ENCODE measurements at places on chromosomes 6 and 20.

DNA sequence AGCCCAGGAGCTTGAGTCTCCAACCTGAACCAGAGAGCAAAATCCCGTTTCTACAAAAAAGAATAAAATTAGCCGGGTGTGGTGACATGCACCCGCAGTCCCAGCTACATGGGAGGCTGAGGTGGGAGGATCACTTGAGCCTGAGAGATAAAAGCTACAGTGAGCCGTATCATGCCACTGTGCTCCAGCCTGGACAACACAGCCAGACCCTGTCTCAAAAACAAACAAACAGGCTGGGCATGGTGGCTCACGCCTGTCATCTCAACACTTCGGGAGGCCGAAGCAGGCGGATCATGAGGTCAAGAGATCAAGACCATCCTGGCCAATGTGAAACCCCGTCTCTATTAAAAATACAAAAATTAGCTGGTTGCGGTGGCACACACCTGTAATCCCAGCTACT, 11.4 kb upstream of the PTCRA start:
- DNase-seq, result no peak

- DNase-seq, result no peak
Observed at GRCh38 chr6:133756078-133756695, 132.7 kb upstream of the TCF21 start.

- DNase-seq, result no peak
Observed at GRCh38 chr6:82257088-82257774, 9.7 kb upstream of the IBTK start.

- DNase-seq, result peak; percentile 70
Observed at GRCh38 chr20:50169329-50169823, 15.9 kb upstream of the PEDS1 start.

GRCh38 chr6:40806256-40806864, 219.2 kb upstream of the LRFN2 start:
- DNase-seq, result no peak

DNA sequence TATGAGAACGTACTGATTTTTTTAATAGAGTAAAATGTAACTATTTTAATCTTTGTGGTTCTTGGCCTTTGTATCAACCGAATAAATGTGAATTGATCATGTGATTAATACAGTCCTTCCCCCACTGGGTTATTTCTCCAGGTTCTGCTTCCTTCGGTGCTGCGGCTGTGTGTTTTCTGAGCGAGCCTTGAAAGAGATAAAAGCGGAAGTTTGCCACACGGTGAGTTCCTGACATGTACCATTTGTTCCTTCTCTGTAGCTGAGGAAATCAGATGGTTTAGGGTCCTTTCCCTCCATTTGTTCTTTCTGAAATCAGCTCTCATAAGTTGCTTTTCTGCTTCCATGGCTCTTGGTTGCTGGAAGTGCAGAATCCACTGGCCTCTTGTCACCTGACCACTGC, 15.5 kb downstream of the RTF2 start:
- no peak for DNase-seq

- DNase-seq, result no peak
Observed at GRCh38 chr6:80579391-80580023, 473.0 kb downstream of the BCKDHB start.

GRCh38 chr6:50380406-50381098, 330.8 kb upstream of the DEFB112 start:
- DNase-seq, result no peak

DNA sequence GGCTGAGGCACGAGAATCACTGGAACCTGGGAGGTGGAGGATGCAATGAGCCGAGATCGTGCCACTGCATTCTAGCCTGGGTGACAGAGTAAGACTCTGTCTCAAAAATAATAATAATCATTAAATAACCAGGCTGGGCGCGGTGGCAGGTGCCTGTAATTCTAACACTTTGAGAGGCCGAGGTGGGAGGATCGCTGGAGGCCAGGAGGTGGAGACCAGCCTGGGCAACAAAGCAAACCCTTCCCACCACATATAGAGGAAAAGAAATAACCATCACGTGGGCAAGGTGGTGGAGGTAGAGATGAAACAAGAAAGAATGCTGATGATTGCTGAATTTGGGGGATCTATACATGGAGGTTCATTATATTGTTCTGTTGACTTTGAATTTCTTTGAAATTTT, 63.4 kb upstream of the PIM1 start:
- no peak for DNase-seq

DNA sequence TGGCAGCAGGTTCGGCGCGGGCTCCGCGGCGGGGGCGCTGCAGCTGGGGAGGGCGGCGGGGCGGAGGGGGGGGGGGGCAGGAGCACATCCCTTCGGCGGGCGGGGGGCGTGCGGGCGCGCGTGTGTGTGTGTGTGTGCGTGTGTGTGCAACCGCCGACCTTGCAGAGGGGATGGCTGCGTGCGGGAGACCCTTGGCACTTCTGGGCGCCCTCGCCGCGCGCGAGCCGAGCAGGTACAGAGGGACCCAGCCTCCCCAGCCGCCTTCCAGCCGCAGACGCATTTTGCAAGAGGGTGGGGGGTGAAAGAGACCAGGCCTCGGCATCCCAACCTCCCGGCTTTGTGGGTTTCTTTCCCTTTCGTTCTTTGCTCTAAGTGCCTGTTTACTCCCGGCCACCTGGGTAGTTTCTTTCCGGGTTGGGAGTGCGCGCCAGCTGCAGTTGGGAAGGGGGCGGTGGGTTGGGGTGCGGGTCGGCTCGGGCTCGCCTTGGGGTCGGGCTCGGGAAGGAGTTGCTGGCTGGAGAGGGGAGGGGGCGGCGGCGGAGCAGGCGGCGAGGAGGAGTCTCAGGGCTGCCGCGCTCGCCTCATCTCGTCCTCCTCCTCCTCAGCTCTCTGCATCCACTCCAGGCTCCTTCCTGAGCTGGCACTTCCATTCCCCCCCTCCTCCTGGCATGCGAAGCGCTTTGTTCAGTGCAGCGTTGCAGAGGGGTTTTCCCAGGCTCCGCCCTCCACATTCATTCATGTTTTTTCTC, 620 bp downstream of the HIVEP1 start:
- peak; percentile 51 for DNase-seq

GRCh38 chr20:61114493-61115175, 137.4 kb upstream of the CDH4 start:
- DNase-seq, result no peak

- DNase-seq, result no peak
Observed at GRCh38 chr20:8242827-8243724, 111.0 kb downstream of the PLCB1 start.

DNA sequence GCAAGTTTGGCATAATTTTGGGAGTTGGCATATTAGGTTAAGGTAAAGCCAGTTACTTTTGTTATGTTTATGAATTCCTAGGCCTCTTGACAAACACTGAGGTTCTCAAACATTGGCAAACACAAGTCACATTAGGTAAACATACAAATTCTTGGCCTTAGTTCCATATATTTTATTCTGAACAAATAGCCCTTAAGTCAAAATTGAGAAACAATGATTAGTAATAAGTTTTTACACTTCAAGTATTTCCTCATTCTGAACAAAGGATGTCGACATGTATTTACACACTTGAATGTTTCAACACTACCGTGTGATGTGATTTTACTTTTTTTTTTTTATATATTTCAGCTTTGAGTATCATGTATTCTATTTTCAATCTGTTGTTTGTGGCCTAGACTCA, 3.8 kb upstream of the ECHDC1 start:
- DNase-seq, result no peak

- no peak for DNase-seq
Observed at GRCh38 chr20:17616480-17617211, 46.8 kb downstream of the DSTN start.

DNA sequence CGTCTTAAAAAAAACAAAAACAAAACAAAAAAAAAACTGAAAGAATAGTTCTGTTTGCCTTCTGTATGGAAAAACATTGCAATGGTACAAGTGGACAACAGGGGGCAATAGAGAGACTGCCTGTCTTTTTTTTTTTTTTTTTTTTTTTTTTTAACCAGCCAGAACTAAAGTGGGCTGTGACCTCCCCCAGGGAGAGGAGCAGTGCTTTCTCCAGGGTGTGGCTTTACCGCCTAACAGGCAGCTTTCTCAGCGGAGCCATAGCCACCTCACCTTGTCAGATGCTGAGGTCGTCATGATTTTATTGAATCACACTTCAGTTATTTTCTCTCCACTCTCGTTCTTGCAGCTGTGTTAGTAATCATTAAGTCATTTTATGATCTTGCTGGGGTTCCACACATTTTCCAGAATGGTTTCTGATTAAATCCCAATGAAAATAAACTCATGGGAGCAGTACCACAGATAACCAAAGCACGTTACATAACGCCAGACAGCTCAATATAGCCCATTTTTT, 78.4 kb downstream of the GMPR start:
- DNase-seq, result peak; percentile 64

- no peak for DNase-seq
Observed at GRCh38 chr6:29232725-29233124, 62.0 kb downstream of the OR2J2 start.

DNA sequence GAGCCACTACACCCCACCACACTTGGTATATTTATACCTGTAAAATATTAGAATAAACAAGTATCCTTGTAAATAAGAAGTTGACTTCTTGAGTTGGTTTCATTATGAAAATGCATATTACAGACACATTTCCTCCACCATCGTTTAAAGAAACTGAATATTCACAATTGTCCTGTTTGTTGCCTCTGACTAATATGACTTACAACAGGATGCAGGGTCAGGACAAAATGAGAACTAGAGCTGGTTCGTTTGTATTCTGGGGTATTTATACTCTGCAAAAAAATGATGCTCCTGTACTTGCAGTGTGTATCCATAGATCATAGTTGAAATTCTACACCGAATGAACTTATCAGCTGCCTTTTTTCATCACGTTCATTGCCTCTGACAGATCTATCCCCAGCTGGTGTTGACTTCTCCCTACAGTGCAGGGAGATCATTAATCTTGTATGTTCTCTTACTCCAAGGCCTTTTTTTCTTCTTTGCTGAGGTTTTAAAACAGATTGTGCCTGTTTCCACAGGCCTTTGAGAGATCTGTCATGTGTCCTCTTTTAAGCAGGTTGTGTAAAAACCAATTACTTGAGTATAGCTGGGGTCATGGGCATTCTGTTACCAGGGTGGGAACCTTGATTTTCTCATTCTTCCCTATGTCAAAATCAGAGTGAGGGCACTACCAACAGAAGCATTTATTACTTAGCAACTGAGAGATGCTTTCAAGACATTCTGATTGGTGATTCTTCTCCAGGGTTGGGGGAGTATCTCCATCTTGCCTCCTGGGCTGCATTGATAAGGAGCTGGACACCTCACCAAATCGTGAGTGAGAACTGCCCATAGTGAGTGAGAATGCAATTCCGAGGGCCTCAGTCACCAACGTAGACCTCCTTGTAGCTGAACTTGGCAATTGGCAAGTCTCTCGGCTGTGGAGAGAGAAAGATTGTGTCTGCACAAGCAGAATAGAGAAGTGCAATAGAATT, 78.8 kb upstream of the CD83 start:
- DNase-seq, result no peak

GRCh38 chr6:10692965-10693538, 1.4 kb downstream of the C6orf52 start:
- DNase-seq, result no peak

GRCh38 chr20:755941-756340, 12.4 kb downstream of the SLC52A3 start:
- no peak for DNase-seq

- no peak for DNase-seq
Observed at GRCh38 chr6:52209770-52210169, 23.6 kb downstream of the IL17A start.

- DNase-seq, result no peak
Observed at GRCh38 chr6:1418471-1419191, 29.3 kb downstream of the FOXF2 start.

DNA sequence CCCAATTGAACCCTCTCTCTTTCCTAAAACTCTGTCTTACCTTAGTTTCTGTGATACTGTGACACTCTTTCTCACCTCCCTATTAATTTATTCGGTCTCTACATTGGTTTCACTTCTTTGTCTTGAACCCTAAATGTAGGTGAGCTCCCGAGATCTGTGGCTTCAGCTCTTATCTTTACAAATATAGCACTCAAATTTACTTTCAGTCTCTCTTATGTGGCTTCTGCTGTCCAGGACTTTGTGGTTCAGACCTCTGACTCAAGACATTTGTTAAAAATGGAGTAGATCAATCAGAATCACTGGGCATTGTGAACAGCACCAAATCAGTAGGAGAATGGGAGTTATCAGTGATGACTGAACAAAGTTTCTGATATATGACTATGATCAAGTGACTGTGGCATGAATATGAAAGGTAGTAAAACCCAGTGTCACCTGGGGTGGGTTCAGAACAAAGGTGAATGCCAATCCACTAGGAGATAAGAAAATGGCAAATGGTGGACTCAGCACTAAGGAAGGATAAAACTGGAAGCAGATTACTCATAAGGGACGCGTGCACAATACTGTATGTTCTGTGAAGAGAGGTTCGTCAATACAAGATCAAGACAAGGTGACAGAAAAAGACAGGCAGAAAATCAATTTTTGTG, 27.2 kb downstream of the IL17F start:
- no peak for DNase-seq

DNA sequence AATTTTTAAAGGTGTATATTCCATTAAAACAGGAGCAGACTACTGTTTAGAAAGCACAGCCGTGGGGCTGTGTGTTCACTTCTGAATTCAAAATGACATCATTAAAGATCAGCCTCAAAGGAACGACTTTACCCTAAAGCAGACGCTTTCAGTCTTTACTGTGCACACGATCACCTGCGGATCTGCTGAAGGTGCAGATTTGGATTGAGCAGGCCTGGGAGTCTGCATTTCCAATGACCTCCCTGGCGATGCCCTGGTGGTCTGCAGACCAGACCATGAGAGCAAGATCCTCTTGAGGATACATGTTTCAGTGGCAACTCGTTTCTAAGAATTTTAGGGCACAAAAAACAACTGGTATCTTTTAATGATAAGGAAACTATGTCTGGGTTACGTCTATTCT, 27.2 kb downstream of the TXNDC5 start:
- DNase-seq, result no peak

DNA sequence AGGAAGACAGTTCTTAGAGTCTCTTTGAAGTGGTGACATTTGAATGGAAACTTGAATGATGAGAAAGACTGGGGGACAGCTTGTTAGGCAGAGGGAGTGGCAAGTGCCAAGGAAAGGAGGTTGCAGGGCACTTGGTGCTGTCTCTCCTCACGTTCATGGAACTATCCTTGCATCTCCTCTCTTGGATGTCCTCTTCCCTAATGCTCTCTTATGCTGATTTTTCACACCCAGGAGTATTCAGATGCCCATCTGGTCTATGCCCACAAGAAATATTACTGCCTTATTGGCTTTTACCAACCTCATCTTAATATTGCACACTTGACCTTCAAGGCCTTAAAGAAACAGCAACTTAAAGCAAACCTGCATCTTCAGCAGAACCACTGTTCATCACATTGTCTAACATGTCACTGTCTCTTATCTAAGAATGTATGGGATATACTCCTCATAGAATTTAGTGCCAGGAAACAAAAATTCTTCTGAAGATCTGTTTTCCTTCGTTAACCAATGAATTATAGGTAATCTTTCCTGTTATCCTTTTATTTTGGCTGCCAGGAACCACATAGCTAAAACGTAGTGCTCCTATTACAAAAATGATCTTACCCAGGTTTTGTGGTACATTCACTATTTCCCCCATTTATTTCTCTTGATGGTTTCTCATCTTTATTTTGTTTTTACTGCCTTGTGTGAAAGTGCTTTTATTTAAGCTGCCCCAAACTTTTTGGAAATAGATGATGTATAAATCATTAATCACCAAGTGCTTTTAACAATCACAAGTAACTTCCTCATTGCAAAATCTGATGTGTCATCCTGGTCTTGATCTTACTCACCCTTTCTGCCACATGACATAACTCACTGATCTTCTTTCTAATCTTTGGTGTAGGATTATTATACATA, 12.8 kb downstream of the RGS17 start:
- DNase-seq, result no peak

Measured in immature natural killer cell (primary cell).